Heart right ventricle (tissue), 16 donors: ENCODE measurements at places on chromosomes 5 and 9. TPM values are rescaled to one million over a fixed set of nuclear protein-coding genes. Genes with fewer than 3 reads are reported as not detected.
A peak's percentile ranks its signal among the peaks of the same experiment; 100 is the strongest.

The SLC6A3 gene
- total RNA-seq = not detected

The FAM163B gene
- total RNA-seq = not detected

GRCh38 chr5:91495699-91496098, 112.6 kb upstream of the ARRDC3 start:
- DNase-seq = no peak

GRCh38 chr5:76473661-76474060, 70.6 kb downstream of the IQGAP2 start:
- no peak for DNase-seq

DNA sequence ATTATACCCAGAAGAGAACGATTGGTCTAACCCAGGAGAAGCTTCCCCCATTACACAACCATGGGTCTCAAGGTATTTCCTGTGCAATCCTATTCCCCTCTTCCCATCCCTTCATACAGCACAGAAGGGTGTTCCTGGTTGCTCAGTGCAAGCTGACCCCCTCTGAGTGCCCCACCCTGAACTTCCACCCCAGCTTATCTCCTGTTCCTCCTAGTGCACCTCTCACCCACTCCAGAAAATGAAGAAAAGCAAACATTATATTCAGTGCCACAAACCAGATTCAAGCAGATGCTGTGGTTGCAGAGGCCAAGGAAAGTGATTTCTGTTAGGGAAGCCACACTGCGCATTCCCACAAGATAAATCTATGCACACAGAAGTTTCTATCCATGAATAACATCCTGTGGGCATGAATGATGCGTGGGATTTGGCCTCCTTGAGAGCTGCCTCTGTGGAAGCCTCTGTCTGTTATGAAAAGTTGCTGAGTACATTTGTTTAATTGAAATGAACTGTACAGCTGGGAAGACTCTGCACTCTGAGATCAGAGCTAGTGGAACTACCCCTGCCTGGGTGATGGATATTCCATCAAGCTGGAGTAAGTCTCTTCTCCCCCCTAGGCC, 2.2 kb upstream of the OR2S2 start:
- no peak for DNase-seq

DNA sequence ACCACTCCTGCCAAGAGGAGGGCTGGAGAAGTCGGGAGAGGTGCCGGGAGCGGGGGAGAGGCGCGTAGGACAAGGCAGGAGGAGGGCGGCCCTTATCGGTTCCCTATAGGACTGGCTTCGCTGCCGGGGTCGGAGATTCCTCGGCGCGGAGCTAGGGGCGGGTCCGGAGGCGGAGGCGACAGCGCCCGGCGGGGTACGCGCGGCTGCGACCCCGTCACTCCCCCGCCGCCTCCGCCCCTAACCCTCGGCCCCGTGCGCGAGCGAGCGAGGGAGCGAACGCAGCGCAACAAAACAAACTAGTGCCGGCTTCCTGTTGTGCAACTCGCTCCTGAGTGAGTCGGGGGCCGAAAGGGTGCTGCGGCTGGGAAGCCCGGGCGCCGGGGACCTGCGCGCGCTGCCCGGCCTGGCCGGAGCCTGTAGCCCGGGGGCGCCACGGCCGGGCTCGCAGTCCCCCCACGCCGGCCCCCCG, 2.0 kb downstream of the GLIS3 start:
- DNase-seq = peak; percentile 52
